BJ (cell line): ENCODE measurements at places on chromosomes 12 and 14. TPM values are rescaled to one million over a fixed set of nuclear protein-coding genes. Genes with fewer than 3 reads are reported as not detected.

GRCh38 chr12:24469089-24469488 lies 479.8 kb downstream of the BCAT1 start:
- no peak for DNase-seq

- DNase-seq, result no peak
These were observed 635 bp downstream of the LTA4H start for GRCh38 chr12:96034621-96035282.

Gene SCFD1
- 61.0 and 115 TPM in 2 replicates for polyA plus RNA-seq

- no peak for DNase-seq
These were observed 88.9 kb upstream of the SOX5 start for GRCh38 chr12:24038211-24038997.

- DNase-seq, result no peak
These were observed 15.7 kb downstream of the FOXG1 start for GRCh38 chr14:28782301-28782700.

Gene CLEC4D
- not detected in 2 replicates for polyA plus RNA-seq

DNA sequence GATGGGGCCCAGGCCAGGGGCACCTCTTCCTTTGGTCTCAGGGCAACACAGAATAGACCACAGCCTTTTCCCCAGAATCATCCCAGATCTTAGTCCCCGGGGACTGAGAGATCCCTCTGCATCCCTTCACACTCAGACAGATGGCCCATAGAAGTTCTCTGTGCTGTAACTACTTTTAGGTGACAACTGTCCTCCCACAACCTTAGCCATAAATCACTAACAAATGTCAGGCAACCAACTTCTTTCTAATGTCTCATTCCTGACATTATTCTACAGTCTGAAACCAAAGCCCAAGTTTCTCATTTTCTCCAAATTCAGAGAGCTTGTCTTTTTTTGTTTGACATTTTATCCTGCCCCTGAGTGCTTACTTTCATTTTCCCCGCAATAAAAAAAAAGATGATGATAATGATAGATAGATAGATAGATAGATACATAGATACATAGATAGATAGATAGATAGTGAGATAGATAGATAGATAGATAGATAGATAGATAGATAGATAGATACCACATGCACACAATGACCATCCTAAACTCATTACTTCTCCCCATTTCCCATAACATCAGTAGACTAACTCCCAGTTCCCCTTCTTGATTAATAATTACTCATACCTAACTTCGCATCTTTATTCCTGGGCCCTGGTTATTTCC lies 28.6 kb downstream of the DUSP6 start:
- no peak for DNase-seq

- DNase-seq, result no peak
These were observed 11.1 kb downstream of the PLBD2 start for GRCh38 chr12:113369391-113369985.

- no peak for DNase-seq
These were observed 413.2 kb downstream of the SOX5 start for GRCh38 chr12:23536293-23536692.

DNA sequence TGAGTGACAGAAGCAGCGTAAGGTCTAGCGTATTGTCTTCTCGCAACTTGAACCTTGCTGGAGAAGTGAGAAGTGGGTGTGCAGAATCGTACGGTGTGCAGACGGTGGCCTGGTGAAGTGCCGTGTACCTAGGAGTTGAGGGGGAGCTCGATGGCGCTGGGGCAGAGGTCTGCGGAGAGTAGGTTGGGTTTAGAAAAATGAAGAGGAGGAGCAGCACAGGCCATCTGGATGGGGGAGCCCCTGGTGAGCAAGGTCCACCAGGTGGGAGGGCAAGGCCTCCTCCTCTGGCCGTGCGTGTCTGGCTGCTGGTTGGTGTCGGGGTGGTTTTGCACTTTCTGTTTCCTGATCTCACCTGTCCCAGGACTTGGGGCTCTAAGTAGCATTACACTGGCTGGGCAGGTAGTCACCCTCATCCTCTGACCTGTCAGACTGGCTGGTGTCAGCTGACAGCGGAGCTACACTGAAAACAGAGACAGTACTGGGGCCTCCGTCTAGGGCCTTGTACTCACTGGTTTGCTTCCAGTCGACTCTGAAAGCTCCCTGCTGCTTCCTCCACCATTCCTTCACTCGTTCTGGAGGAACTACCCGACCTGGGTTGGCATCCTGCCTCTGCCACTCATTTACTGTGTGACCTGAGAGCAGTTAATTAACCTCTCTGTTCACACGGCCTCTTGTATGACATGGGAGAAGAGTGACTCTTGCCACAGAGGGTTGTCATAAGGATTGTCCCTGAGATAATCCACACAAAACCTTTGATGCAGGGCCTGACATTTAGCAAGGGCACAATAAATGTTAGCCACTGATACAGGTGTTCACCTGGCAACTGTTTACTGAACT lies 228.3 kb downstream of the SLC41A2 start:
- DNase-seq, result no peak

Gene IL23A
- polyA plus RNA-seq, result 0.12 TPM in 1 of 2 replicates, not detected in the other

GRCh38 chr14:72640911-72641485 lies 252.9 kb downstream of the DPF3 start:
- DNase-seq, result no peak

DNA sequence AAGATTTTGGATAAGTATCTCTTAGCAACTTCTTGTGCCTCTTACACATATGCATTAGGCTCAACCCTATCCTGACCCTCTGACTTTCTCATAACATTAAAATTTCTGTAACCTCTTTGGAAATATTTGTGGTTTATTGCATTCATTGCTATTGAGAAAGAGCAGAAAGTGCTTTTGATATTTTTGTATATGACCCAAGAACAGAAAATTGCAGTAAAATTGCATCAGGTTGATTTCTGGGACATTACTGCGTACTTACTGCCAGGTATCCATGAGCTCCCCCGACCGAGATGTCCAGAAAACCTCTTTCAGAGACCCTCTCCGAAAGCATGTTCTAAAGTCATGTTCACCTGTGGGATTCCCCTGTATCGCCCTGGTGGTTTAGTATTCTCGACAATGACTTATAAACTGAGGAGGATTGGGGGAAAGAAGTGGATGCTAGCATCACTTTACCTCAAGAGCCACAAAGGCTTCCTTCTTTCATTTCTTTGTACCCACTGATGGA lies 14.5 kb upstream of the IL22 start:
- peak; percentile 80 for DNase-seq

Gene YLPM1
- 5.5 and 7.2 TPM in 2 replicates for polyA plus RNA-seq

Gene BORCS5
- 11.9 and 12.5 TPM in 2 replicates for polyA plus RNA-seq

DNA sequence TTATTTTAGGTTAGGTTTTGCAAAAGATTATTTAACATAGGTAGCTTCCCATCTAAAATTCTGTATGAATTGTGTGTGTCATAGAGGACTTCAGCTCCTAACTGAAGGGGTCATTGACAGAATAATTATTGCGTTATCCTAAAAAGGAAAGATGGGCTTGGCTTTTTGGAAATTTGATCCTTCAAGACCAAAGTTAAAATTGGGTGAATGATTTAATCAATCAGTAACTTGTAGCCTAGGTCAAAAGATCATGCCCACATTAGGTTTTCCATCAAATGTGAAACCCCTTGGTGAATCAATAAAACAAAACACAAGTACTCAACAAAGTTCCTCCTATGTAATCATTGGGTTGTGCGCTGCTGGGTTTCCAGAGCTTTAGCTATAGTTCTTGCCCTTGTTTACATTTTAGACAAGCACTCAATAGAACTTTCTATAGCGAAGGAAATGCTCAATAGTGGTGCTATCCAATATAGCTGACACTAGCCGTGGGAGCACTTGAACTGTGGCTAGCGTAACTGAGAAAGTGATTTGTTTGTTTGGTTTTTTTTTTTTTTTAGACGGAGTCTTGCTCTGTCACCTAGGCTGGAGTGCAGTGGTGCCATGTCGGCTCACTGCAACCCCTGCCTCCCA lies 37.6 kb upstream of the ARHGAP5 start:
- no peak for DNase-seq

GRCh38 chr12:56288705-56289387 lies 11.3 kb downstream of the CS start:
- DNase-seq, result no peak

Gene TAS2R46
- polyA plus RNA-seq, result 0.09 and 0.11 TPM in 2 replicates

DNA sequence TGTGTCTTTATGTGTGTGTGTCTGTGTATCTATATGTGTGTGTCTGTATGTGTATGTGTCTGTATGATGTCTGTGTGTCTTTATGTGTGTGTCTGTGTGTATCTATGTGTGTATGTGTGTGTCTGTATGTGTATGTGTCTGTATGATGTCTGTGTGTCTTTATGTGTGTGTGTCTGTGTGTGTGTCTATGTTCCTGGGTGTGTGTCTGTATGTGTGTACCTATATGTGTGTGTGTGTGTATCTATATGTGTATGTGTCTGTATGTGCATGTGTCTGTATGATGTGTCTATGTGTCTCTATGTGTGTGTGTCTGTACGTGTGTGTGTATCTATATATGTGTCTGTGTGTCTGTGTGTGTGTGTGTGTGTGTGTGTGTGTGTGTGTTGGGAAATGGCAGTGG lies 19.0 kb upstream of the CD9 start:
- no peak for DNase-seq

- DNase-seq, result peak; percentile 70
These were observed 124.5 kb downstream of the GPR65 start for GRCh38 chr14:88129306-88130056.

Gene TWF1
- polyA plus RNA-seq, result 49.8 and 109 TPM in 2 replicates

Gene TAS2R9
- polyA plus RNA-seq, result not detected in 2 replicates

DNA sequence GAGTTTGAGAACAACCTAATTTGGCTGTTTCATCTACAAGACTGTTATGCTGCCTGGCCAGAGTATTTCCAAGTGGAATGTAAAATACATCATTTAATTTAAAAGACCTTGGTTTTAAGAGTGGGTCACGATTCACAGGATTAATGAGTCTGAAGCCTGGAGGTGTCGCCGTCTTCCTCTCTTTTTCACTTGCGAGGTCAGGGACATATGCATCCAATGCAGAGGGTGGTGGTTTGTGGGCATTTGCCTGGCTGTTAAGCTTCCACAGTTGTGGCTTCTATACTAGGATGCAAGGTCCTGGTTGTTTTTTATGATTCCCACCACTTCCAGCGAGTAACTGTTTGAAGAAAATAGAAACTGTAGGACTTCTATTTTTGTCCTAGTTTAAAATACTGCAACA lies 22.8 kb upstream of the RASSF3 start:
- no peak for DNase-seq

Gene NYNRIN
- 7.2 and 10.1 TPM in 2 replicates for polyA plus RNA-seq

Gene MDGA2
- polyA plus RNA-seq, result not detected in 2 replicates

DNA sequence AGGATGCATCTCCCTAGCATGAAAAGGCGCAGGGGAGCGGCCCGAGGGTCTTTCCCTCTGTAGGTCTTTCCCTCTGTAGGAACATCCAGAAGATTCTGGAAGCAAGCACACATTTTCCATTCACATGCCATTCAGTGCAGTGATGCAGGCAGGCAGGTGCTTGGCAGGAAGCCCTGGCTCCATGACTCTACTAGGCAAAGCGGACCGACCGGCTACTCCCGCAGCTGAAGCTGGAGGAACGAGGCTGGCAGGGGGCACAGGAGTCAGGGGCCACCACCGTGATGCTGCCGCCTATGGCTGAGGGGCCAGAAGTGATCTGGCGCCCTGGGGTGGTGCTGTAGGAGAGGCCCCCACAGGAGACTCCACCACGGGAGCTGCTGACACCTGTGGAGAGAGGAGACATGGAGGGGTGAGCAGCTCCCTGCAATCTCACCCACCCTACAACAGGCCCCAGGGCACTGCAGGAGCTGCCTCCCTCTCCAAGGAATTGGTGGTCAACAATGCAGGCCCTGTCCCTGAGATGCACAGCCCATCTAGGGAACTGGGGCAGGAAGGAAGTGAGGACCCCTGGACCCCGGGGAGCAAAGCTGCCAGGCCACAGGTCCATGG lies 6.5 kb downstream of the KRT85 start:
- DNase-seq, result no peak

DNA sequence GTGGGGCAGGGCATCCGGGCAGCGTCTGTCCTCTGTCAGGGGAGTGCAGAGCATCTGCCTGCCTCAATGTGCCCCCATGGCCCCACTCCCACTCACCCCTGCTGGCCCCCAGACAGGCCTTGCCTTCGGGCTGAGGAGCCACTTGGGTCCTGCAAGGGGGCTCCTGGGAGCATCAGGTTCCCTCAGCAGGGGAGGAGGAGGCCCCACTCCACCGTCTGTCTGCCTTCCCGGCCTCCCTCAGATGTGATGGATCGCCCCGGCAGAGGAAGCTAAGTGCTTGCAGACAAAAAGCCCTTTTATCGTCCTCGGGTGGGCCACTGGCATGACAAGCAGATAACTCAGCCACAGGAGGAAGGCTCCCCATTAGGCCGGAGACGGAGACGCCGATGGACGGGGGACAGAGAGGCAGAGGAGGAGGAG lies 35.1 kb downstream of the NCOR2 start:
- no peak for DNase-seq

Gene MYBPC1
- not detected in 2 replicates for polyA plus RNA-seq

DNA sequence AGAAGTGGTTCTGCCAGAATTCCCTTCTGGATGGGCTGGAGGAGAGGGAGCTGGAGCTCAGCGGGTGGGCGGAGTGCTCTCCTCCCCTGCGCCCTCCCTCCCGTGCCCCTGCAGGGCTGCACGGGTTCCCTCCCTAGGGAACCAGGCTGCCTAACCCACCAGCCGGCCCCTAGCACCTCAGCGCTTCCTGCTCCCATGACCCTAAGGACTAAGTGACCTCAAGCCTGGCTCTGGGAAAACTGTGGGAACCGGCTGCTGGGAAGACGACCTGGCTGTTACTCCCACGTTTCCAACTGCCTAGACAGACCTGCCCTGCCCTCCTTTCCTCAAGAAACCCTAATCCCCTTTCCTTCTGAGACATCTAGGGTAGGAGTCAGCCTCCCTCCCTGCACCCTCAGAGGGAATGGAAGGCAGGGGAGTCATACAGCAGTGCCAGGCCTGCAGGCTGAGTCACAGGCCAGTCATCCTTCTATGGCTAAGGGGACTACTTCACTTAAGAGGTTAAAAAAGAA lies 31.5 kb downstream of the SLC6A12 start:
- no peak for DNase-seq

Gene RNASE2
- polyA plus RNA-seq, result not detected in 2 replicates

DNA sequence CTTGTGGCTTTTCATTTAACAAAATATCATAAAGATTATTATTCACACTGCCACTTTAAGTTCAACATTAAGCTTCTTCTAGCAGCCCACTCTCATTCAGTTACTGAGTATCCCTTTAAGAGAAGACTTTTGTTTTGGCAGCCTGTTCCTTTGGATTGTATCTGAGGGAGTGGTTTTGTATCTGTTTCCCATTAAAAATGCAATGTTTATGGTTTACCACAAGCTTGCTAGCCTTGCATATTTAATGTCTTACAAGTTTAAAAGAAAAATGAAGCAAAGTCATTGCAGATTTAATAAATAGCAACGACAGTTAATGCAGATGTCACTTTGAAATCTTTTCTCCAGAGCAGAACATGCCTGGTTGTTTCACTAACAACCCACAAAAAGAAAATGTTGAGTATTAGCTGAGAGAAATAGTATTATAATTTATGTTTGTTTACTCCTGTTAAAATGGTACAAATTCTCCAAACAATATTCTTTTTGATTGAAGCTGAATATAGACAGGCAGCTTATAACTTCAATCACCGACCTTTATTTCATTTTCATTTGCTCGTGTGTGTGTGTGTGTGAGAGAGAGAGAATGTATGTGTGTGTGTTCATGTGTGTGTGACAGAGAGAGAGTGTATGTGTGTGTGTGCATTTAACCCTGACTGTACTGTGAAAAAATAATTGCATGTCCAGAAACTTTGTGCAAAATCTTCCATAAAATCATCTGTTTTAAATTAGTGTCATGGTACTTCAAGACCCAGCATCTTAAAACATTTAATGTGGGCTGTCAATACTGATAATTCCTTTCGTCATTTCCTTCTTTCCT lies 1.8 kb downstream of the DCN start:
- peak; percentile 89 for DNase-seq
